Psoas muscle (tissue), 8 donors: ENCODE measurements at places on chromosomes 6 and 20.

- no peak for DNase-seq
These were observed 65.7 kb downstream of the SCP2D1 start for GRCh38 chr20:18879262-18879661.

DNA sequence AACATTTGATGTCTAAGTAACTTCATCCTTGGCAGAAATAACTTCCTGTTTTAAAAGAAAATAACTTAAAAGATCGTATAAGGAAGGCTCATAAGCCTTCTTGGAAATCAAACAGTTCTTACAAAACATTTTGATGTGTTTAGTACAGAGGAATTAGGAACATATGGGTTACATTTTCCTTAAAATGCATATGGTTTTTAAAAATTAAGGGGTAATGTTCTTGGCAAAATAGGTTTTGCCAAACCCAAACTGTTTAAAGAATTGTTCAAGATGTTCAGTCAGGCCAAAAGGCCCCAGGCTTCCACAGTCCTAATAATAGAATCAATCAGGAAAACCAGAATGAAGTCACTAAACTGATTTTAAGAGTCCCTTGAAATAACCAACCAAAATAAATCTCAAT, 142.7 kb upstream of the SLC35B3 start:
- no peak for DNase-seq

- DNase-seq = peak; percentile 31
These were observed 18.2 kb downstream of the FERMT1 start for GRCh38 chr20:6104493-6105188.

- DNase-seq = peak; percentile 58
These were observed 309.3 kb downstream of the PRL start for GRCh38 chr6:21987501-21987957.

- DNase-seq = no peak
These were observed 228.3 kb downstream of the TTLL2 start for GRCh38 chr6:167552961-167553735.

DNA sequence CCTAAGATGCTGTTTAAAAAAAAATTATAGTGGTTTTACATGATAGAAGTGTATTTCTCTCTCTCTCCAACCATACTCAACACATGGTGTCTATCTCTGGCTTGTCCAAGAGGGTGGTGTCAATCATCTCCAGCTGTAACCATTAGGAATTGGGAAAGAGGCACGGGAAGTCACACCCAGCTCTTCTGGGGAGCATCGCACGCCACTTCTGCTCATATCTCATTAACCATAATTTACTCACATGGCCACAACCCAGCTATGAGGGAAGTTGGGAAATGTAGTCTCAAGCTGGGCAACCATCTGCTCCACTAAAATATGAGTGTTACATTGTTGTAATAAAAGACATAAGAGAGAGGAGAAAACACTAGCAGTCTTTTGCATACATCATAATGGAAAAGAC, 30.4 kb upstream of the TSHZ2 start:
- no peak for DNase-seq

- DNase-seq = no peak
These were observed 393.6 kb downstream of the CD83 start for GRCh38 chr6:14511061-14511586.

GRCh38 chr20:10367693-10367942, 66.4 kb downstream of the MKKS start:
- DNase-seq = no peak

GRCh38 chr6:64482631-64483030, 847.0 kb downstream of the PHF3 start:
- DNase-seq = no peak

GRCh38 chr6:63637865-63638445, 2.4 kb downstream of the PHF3 start:
- DNase-seq = no peak

- DNase-seq = no peak
These were observed 24.1 kb upstream of the SH3BGRL2 start for GRCh38 chr6:79607000-79607399.

- no peak for DNase-seq
These were observed 52.2 kb downstream of the ZMYND8 start for GRCh38 chr20:47304287-47304686.

DNA sequence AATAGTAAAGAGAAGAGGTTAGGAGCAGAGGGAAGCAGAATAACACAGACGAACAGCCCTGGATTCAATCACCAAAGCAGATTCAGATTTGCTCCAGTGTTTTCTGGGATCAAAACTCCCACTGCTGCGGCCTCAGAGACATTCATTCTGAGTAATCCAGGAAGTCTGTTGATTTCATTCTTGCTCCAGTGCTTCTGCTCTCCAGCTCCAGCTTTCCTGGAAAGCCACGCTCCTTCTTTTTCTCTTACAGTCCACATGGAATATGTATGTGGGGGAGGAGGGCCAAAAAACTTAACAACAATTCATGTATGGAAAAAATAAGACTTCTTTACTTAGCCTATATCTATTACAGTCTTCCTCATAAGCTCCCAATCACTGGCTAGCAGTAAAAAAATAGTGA, 26.4 kb upstream of the UST start:
- no peak for DNase-seq

DNA sequence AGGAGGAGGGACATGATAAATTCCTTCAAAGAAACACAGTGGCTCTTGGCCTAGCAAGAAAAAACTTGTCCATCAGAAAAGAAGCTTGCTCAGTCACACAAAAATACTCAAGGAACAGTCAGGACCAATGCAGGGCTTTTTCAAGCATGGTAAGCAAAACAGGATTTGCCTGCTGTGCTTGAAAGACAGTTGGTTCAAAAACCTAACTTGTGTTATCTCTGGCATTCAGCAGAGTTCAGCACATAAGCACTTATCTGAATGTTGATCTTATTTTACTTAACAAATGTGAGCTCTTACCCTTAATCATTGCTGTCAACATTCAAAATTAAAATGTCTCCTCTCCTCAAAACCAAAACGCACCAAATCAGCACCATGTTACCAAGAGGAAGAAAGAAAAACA, 38.3 kb downstream of the ATG5 start:
- no peak for DNase-seq

- DNase-seq = no peak
These were observed 624 bp downstream of the RBBP8NL start for GRCh38 chr20:62426699-62427131.

GRCh38 chr6:101662111-101662897, 268.8 kb downstream of the GRIK2 start:
- no peak for DNase-seq

- no peak for DNase-seq
These were observed 48.9 kb downstream of the DUSP22 start for GRCh38 chr6:340991-341827.
